ENCODE measurements at places on chromosomes 3 and 15.
A peak's percentile ranks its signal among the peaks of the same experiment; 100 is the strongest.

DNA sequence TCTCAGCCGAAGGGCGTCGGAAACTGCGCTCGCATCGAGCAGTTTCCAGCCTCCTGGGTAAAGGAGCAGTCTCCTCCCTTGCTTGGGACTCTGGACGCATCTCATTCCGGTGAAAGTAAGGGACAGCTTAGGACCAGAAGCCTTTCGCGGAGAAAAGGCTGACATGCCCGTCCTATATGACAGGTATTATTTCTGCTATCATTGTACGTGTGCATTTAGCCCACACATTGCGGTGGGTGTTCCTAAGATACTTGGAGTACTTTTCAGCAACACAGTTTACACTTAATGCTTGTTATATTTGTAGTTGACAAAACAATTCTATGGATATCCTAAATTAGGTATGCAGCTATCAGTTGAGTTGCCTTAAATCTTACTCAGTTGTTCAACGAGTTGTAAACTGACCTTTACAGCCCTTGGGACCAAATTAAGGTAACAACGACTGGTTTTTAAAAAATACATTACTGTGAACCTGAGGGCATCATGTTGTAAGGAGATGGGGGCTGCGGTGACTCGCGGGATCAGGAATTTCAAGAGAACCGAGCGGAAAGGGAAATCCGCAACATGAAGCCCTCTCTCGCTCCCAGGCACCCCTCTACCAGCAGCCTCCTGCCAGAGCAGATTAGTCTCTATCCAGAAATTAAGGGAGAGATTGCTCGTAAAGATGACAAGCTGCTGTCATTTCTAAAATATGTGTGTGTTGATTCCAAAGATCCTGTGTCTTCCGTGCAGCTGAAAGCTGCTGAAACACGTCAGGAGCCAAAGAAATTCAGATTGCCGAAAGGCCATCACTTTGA, 632 bp upstream of the COPS2 start:
- no peak for DNase-seq

GRCh38 chr15:63226155-63226883, 36.9 kb downstream of the RAB8B start:
- DNase-seq = no peak

DNA sequence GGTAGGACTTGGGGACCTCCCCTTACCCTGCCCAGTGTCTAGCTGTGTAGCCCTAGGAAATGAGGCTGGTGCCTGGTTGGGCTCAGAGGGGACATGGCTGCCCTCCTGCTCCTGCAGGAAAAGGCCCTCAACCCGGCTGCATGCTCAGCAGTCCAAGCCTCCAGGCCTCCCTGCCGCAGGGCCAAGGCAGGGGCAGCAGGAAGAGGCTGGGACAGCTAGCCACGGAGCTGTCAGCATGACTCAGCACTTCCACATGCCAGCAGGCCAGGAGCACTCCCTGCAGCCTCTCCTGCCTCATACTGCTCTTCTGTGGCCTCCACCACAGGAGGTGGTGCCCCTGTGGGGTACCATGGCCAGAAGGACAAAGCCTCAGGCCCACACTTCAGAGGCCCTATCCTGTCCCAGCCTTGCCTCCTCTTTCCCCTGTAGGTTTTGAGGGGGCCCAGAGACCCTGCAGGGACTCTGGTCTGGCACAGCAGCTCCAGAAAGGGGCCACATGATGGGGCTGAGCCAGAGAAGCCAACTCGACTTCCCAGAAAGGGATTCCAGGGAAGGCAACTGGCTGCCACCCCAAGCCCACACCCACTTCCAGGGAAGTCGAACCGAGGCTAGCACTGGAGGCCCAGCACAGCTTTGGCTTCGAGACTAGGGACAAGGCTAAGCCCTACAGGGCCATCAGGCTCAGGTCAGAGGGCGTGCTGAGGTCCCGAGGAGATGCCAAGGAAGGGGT, 19.5 kb downstream of the TKT start:
- DNase-seq = no peak

GRCh38 chr3:177624528-177625495, 427.5 kb upstream of the TBL1XR1 start:
- DNase-seq = peak; percentile 52

- no peak for DNase-seq
Observed at GRCh38 chr3:99877031-99877579, 59.4 kb downstream of the CMSS1 start.

Measured in CD4-positive, alpha-beta T cell treated with Interleukin-21 for 1 hour (primary cell).